Naive B cell (primary cell): ENCODE measurements at places on chromosomes 7 and 10.

DNA sequence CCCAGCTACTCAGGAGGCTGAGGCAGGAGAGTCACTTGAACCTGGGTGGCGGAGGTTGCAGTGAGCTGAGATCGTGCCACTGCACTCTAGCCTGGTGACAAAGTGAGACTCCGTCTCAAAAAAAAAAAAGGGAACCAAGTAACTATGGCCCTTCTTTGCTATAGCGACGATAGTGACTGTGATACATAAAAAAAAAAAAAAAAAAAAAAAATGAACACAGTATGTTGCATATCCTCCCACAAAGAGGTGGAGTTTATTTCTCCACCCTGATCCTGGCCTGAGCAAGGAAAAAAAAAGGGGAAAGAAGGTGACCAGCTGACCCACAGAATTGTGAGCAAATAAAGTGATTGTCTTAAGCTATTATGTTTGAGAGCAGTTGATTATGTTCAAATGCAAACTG is 42.3 kb upstream of the STEAP1B start:
- H3K27ac ChIP-seq, result no peak overlapping the region
- H3K4me1 ChIP-seq, result no peaks in the 10 kb centered on the region
- H3K36me3 ChIP-seq, result peaks cover 4% of the 10 kb centered on the region
- no peak overlapping the region for H3K4me3 ChIP-seq
- DNase-seq, result no peak

DNA sequence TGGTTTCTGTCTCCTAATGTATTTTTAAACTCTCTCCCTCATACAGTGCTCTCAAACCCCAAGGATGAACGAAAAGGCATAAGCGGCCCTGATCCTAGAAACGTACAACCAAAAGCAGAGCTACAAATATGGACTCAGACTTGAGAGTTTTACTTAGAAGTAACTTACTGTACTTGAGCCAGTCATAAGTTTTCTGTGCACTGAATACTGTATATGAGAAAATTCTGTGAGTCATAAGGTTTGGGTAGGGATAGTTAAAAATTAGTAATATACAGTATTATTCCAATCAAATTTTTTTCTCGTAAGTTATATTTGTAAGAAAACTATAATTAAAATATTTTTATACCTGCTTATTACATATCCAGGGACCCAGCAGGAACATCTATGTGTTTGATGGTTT is 5.9 kb upstream of the ASL start:
- no peak overlapping the region for H3K27ac ChIP-seq
- H3K36me3 ChIP-seq, result no peaks in the 10 kb centered on the region
- no peak overlapping the region for H3K4me3 ChIP-seq
- no peaks in the 10 kb centered on the region for H3K27me3 ChIP-seq

- peaks cover 5% of the 10 kb centered on the region for H3K27me3 ChIP-seq
- no peak for DNase-seq
- H3K27ac ChIP-seq, result no peak overlapping the region
- H3K4me3 ChIP-seq, result no peak overlapping the region
Measured at GRCh38 chr10:108849186-108849585, 1074.1 kb downstream of the XPNPEP1 start.

DNA sequence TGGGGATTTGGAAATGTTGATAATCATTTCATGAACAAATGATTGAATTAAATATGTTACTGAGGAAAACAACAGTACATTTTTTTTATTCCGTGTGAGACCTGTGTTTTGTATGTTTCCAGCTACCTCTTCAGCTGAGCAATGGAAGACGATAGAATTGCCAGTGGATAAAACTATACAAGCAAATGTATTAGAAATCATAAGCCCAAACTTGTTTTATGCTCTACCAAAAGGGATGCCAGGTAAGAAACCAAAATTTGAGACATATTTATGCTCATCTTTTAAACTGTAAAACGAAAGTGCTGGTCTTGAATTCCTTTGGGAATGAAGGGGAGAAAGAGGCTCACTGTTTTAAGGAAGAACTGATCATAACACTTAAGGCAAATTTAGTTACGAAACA is 17.8 kb upstream of the VWA2 start:
- H3K4me3 ChIP-seq, result no peak overlapping the region
- peaks cover 9% of the 10 kb centered on the region for H3K27me3 ChIP-seq
- H3K4me1 ChIP-seq, result no peaks in the 10 kb centered on the region
- no peak for DNase-seq
- H3K36me3 ChIP-seq, result no peaks in the 10 kb centered on the region
- no peak overlapping the region for H3K27ac ChIP-seq

- H3K27ac ChIP-seq, result no peak overlapping the region
- H3K27me3 ChIP-seq, result peaks cover 36% of the 10 kb centered on the region
- peak overlapping the region; percentile 82 for H3K4me3 ChIP-seq
- H3K36me3 ChIP-seq, result peaks cover 4% of the 10 kb centered on the region
- H3K4me1 ChIP-seq, result peaks cover 12% of the 10 kb centered on the region
Measured at GRCh38 chr7:107045980-107046379, 1.5 kb downstream of the PRKAR2B start.

DNA sequence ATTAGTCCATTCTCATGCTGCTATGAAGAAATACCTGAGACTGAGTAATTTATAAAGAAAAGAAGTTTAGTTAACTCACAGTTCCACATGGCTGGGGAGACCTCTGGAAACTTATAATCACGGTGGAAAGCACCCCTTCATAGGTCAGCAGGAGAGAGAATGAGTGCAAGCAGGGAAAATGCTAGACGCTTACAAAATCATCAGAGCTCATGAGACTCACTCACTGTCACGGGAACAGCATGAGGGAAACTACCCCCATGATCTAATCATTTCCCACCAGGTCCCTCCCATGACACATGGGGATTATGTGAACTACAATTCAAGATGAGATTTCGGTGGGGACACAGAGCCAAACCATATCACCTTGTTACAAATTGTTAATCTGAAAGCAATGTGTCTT is 15.8 kb downstream of the TAS2R39 start:
- peaks cover 21% of the 10 kb centered on the region for H3K4me1 ChIP-seq
- no peaks in the 10 kb centered on the region for H3K27me3 ChIP-seq

DNA sequence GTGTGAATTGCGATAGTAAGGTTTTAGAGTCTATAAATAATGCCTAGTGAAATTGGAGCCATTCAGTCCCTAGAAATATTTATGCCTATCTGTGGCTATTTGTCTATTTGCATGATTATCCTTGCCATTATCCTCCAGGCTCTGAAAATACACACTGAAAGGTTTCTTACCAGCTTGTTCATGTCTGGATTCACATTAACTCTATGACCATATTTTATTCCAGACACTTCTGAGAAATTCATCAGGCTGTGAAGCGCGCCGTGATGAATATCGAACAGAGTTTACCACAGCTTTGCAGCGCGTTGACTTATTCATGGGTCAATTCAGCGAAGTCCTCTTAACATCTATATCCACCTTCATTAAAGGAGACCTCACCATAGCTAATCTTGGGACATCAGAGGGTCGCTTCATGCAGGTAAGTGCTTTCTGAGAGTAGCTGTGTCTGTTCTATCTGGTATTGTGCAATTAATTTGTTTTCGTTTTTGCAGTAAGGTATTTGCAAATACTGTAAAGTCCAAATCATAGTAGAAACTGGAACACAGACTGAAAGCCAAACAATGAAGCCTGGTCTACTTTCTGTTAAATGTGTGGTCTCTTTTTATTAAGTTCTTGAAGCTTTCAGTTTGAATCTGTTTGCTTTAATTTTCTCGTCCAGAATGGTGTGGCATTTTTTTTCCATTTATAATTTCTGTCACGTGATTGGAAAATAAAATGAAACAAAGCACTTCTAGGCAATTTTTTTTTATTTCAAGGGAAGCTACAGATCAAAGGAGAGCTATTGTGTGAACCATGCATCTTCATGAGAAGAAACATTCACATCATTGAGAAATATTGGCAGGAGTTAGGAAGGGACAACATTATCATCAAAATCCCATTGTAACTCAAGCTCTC is 59.7 kb downstream of the MET start:
- no peak for DNase-seq
- no peaks in the 10 kb centered on the region for H3K4me1 ChIP-seq
- peaks cover 24% of the 10 kb centered on the region for H3K27me3 ChIP-seq
- no peak overlapping the region for H3K27ac ChIP-seq

DNA sequence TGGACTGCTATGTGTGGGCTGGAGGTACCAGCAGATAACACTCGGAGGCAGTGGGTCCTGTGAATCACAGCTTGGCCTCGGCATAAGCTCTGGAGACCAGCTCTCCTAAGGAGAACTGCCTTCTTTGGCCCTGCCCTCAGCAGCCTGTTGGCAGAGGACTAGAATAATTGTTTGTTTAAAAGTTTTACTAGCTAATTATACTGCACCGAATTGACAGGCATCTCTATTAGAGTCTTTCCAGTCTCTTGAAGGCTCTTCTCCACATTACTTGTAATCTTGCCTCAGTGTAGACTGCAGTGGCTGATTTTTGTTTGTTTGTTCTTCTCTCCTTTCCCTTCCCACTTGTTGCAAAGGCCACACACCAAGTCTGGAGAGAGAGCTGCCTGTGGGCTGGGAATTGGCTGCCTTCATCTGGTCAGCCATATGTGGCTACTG is 183.2 kb downstream of the AUTS2 start:
- no peaks in the 10 kb centered on the region for H3K27me3 ChIP-seq
- no peaks in the 10 kb centered on the region for H3K36me3 ChIP-seq
- H3K4me3 ChIP-seq, result no peak overlapping the region
- no peak overlapping the region for H3K27ac ChIP-seq
